ENCODE measurements at places on chromosomes 4 and X.
A peak's percentile ranks its signal among the peaks of the same experiment; 100 is the strongest.

- no peak for DNase-seq
Observed at GRCh38 chr4:97386969-97387368, 756.3 kb downstream of the STPG2 start.

DNA sequence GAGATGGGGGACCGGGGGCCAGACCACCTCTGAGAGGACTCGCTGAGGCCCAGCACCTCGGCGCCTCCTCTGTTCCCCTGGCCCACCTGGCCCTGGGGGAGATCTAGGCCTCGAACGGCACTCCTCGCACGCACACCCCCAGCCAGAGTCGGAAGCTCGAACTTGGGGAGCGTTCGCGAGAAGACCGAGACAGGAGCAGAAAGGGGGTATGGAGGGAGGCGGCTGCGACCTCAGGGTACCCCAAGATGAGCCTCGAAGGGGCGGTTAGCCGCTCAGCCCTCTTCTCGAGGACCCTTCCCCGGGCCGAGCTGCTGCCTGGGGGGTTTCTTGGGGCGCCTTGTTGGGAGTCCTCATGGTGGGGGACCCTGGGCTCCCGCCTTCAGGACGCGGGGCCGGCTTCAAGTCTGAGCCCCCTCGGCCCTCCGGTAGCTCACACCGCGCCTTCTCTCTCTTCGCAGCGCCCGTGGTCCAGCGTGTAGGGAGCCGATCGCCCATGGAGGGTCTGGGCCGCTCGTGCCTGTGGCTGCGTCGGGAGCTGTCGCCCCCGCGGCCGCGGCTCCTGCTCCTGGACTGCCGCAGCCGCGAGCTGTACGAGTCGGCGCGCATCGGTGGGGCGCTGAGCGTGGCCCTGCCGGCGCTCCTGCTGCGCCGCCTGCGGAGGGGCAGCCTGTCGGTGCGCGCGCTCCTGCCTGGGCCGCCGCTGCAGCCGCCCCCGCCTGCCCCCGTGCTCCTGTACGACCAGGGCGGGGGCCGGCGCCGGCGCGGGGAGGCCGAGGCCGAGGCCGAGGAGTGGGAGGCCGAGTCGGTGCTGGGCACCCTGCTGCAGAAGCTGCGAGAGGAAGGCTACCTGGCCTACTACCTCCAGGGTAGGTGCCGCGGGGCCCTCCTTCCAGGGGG is 706 bp downstream of the DUSP9 start:
- no peak for DNase-seq

GRCh38 chr4:129239088-129239487 is 143.1 kb downstream of the C4orf33 start:
- no peak for DNase-seq

GRCh38 chrX:3252744-3253143 is 93.7 kb downstream of the MXRA5 start:
- DNase-seq, result no peak

DNA sequence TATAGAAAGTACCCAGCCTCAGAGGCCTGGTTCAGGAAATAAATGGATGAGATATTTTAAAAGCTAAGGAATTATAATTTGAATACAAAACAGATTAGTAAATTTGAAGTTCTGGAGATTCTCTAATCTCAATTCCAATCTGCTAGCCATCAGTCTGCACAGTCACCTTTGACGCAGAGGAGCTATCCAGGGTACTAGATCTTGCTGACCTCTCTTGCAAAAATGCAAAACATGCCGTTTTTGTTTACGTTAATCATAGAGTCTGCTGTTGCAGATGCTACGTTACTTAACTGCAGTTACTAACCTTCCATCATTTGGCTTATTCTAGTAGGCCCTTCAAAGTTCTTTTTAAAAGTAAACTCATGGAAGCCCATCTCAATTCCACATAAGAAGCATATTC is 10.4 kb downstream of the CCSER1 start:
- no peak for DNase-seq

DNA sequence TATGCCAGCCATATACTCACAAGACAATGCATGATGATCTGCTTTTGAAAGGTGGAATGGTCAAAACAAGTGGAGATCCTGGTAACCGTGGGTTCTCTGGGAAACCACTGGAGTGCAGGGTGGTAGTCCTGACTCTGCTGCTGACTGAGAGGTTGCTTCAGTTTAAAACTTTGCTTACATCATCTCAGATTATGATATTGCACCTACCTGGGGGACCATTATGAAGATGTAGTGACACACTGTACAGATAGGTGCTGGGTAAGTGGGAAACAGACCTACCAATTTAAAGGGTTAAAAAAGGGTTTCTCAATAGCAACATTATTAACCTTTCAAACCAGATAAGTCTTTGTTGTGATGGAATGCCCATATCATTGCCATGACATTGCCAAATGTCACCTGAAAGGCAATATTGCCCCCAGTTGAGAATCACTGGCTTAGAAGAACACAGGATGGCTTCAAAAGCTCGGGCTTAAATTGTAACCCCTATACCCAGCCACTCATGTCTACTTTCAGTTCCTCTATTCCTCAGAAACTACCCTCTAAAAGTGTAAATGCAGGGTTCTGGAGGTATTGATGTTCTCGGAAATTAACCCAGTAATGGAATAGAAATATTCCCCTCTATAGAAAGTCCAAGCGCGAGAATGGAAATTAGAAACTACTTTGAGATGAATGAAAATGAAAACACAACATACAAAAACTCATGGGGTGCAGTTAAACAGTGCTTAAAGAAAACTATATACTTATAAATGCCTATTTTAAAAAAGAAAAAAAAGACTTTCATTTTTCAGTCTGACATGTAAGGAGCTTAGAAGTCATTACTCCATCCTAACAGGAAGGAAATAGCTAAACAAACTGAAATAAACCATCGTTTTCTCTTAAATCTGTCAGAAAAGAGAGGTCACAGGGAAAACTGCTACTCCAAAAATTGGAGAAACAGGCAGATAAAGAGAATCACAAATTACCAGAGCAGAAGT is 65.8 kb downstream of the ARHGEF6 start:
- peak; percentile 58 for DNase-seq

GRCh38 chr4:9847968-9848748 is 66.7 kb downstream of the DRD5 start:
- DNase-seq, result no peak

DNA sequence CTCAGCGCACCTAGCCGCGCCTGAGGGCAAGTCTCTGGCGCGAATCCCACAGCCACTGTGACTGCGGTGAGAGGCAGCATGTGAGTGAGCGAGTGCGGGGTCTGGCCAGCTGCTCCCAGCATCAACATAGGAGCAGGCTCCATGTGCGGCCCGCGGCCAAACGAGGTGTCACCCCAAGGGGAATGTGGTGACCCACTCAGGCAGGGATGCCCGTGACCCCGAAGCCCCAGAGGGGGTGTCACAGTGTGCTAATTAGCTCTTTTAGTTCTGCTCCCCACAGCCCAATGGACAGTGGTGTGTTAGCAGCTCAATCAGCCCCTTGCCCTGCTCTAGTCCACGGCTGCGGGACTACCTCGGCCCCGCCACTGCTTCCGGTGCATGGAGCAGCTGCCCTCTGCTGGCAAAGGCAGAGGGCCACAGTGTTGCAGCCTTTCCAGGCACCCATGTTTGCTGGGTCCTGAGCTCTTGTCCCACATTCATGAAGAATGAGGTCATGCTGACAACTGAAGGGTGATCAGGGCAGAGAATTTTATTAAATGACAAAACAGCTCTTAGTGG is 61.4 kb downstream of the AGA start:
- DNase-seq, result peak; percentile 49

GRCh38 chrX:113473418-113473817 is 632.8 kb upstream of the AMOT start:
- no peak for DNase-seq

DNA sequence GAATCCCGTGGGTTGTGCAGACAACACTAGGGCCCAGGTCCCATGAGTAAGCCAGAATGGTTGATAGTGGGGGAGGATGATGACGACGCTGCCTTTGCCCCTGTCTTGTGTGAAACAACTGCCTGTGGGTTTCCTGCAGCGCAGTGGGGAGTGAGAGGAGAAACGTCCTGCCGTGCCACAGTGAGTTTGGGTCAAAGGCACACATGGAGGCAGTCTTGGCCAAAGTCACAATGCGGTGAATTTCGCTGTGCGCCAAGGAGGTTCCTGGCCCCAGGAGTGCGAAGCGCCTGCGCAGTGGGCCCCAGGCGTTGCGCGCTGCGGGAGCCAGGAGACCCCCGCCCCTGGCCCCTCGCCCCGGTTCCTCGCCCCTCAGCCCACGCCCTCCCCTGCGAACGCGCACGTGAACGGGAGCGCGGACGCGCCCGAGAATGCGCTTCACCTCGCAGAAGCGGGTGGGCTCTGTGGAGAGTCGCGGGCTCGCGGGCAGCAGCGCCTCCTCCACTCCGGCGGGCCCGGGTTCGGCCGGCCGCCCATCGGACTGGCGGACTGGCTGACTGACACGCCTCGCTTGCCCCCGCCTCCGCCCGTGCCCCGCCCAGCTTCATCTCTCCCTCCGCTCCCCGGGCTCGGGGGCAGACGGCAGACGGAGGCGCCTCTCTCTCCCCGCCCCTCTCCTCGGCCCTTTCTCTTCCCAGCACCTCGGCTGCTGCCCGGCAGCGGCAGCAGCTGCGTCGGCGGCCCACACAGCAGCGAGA is at the start of gene NUDT10:
NUDT10 (plus strand) TSS at position 635 of the 755 bp plus-strand sequence. CDS start 144 bp downstream, outside the sequence.
- DNase-seq, result no peak

- DNase-seq, result peak; percentile 38
Observed at GRCh38 chrX:106484233-106484632, 127.5 kb upstream of the RADX start.

DNA sequence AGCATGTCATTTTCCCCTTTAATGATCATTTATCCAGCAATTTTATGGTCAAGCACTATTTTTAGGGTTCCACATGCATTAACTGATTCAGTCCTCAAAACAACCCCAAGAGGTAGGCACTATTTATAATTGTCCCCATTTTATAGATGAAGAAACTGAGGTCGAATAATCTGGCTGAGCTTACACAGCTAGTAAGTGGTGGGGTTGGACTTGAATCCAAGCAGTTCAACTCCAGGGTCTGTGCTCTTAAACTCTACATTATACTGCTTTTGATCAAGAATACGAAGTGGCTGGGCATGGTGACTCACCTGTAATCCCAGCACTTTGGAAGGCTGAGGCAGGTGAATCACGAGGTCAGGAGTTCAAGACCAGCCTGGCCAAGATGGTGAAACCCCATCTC is 3.2 kb upstream of the CHRNA9 start:
- DNase-seq, result no peak
